ENCODE measurements at places on chromosomes 12 and 14. TPM values are rescaled to one million over a fixed set of nuclear protein-coding genes. Genes with fewer than 3 reads are reported as not detected.

The PIWIL1 gene
- not detected for total RNA-seq

The SOCS4 gene
- total RNA-seq, result 6.9 TPM

The DLK1 gene
- not detected for total RNA-seq

The GPR132 gene
- 0.84 TPM for total RNA-seq

The KRT77 gene
- total RNA-seq, result 223 TPM

The SYCP3 gene
- 0.58 TPM for total RNA-seq

The COA8 gene
- total RNA-seq, result 21.0 TPM

The DYNLL1 gene
- 361 TPM for total RNA-seq

The PCED1B gene
- 3.0 TPM for total RNA-seq

The KSR2 gene
- total RNA-seq, result 0.17 TPM

The C1RL gene
- 38.1 TPM for total RNA-seq

The RHOJ gene
- total RNA-seq, result 0.89 TPM

The TMEM63C gene
- 20.1 TPM for total RNA-seq

The ITGB7 gene
- total RNA-seq, result 6.5 TPM

The RFX4 gene
- total RNA-seq, result not detected

The ZCCHC8 gene
- 23.9 TPM for total RNA-seq

The CPNE8 gene
- 8.0 TPM for total RNA-seq

The FOXG1 gene
- not detected for total RNA-seq

The KRT73 gene
- 15.3 TPM for total RNA-seq

The TBX5 gene
- 1.1 TPM for total RNA-seq

The HSP90AA1 gene
- 270 TPM for total RNA-seq

The GRIN2B gene
- 0.05 TPM for total RNA-seq

The ASB2 gene
- total RNA-seq, result 0.89 TPM

The DCAF5 gene
- total RNA-seq, result 35.5 TPM

The KRT75 gene
- total RNA-seq, result 5.2 TPM

The HOXC4 gene
- 2.5 TPM for total RNA-seq

The CLEC9A gene
- total RNA-seq, result not detected

The TTC8 gene
- total RNA-seq, result 17.8 TPM

The ZDHHC22 gene
- total RNA-seq, result not detected

The LRFN5 gene
- total RNA-seq, result 0.71 TPM

The CLEC14A gene
- 12.9 TPM for total RNA-seq

The DNAJC22 gene
- total RNA-seq, result 0.30 TPM

The KRT82 gene
- not detected for total RNA-seq

Measured in lower leg skin (tissue), 4 donors.